ENCODE measurements at places on chromosomes 2 and 18. TPM values are rescaled to one million over a fixed set of nuclear protein-coding genes. Genes with fewer than 3 reads are reported as not detected.

The TTR gene
- not detected for polyA plus RNA-seq

The CYP27A1 gene
- 5.4 TPM for polyA plus RNA-seq

The RFX8 gene
- polyA plus RNA-seq: 0.50 TPM

The LRP1B gene
- polyA plus RNA-seq: 0.04 TPM

The LINC00305 gene
- not detected for polyA plus RNA-seq

The CAPN14 gene
- 0.07 TPM for polyA plus RNA-seq

The OST4 gene
- 335 TPM for polyA plus RNA-seq

The RAB31 gene
- 9.4 TPM for polyA plus RNA-seq
